NCI-H1417 treated with DMSO at 0.1 percent for 48 hours (cell line): ENCODE measurements at places on chromosomes 2 and 18.

- DNase-seq = no peak
Observed at GRCh38 chr2:233476063-233476410, 90.5 kb downstream of the USP40 start.

DNA sequence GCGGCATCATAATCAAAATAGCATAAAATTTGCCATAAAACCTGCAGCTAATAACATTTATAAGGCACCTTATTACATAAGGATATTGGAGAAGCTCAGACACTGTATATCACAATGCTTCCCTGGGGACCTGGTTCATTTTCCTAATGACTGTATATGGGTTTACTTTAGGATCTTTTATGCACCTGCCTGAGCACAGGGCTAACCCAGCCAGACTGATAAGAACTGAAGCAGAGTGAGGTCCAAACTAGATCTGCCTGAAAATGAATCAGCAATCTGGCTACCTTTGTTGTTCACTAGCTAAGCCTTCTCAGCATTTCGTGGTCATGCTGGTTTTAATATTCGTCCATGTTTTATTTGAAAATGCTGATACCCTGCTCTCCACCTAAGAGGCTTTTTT lies 1922.3 kb upstream of the CELF4 start:
- DNase-seq = no peak

- DNase-seq = no peak
Observed at GRCh38 chr2:230416061-230416721, at the start of gene SP100. Gene SP100, plus strand, starts transcription at chr2:230416201. Its CDS starts 96 bp downstream, at chr2:230416297.

DNA sequence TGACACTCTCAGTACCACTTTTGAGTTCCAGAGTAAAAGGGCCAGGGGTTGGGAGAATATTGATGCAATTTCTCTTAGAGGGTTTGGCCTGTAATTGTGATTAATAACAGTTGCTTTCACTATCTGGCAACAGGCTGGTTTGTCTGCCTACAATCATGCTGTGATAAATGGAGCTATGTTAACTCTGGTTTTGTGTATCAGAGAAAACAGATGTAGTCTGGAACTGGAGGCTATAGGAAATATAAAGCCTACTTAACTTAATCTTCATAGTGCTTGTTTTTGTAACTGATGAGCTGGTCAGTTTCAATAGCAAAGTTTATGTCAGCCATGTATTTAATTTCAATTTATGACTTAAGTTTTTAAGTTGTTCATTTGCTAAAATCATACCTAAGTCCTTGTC lies 138.0 kb downstream of the AGPS start:
- DNase-seq = peak; percentile 51

- no peak for DNase-seq
Observed at GRCh38 chr18:22422909-22423548, 5.3 kb upstream of the CTAGE1 start.

DNA sequence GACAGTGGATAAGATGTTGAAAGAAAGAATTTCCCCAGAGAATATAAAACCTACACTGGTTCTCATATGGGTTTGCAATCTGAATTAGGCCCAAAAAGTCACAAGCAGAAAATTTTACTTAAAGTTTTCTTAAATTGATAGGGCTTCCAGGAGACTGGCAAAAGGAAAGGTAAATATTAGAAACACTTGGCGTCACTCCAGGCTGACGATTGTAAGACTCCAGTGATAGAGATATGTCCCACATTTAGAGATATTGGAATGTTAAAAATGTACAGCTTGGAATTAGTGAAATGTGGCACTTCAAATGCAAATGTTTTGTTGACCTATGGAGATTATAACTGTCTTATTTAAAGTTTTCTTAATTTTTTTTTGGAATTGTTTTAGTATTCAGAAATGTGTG lies 14.0 kb downstream of the YIPF4 start:
- DNase-seq = no peak

- no peak for DNase-seq
Observed at GRCh38 chr2:25936889-25937545, 45.3 kb downstream of the KIF3C start.

GRCh38 chr2:126970583-126970982 lies 71.9 kb downstream of the TEX51 start:
- DNase-seq = no peak
